T follicular helper cell (primary cell): ENCODE measurements at places on chromosomes 13 and 19.

DNA sequence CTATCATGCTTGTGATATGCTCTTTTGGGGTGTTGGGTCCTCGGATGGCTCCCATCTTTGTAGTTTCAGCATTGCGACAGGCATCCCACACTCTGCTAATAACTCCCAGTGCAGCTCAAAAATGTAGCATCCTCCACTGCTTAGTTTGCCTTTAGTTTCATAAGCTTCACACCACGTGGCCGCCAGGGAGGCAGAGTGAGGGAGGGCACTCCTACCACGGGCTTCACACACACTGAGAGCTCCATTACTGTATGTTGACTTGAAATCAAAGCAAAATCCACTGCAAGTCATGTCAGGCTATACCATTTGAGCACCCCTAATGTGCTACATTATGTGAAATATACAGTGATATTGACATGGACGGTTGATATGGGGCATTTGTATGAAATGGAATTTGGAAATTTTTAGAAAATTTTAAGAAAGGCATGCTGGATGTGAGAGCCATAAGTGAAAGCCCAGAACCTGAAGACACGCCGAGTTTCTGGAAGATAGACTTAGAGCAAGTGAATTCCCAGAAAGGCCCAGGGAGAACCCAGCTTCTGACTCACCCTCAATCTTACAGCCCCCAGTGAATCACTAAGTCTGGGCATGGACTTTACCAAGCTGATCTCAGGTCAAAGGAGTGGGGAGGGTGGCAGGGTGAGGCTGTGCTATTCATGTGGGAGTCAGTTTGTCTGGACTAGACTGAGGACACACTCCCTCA, 94.1 kb downstream of the HSPH1 start:
- no peak for DNase-seq

DNA sequence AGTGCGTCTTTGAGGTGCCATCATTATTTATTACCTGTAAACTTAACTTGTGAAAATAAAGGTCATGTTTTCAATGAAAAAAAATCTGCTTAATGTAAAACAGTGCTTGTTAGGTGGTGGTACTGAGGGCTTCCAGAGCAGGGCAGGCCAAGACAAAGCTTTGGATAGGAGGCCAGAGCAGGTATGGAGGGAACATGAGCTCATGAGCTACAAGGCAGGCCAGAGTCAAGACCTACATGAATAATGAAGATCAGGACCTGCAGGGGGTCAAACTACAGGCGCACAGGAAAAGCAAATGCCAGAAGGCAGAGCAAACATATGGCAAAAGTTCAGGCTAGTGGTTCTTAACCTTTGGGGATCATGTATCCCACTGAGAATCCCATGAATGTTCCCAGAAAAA, 343.5 kb downstream of the GPC5 start:
- DNase-seq = no peak

GRCh38 chr19:38944981-38945506, 14.3 kb downstream of the MRPS12 start:
- no peak for DNase-seq

- DNase-seq = peak; percentile 54
These were observed 16.8 kb upstream of the SEMA6B start for GRCh38 chr19:4576016-4576933.

- DNase-seq = no peak
These were observed 647.6 kb upstream of the SPRY2 start for GRCh38 chr13:80988391-80989151.

DNA sequence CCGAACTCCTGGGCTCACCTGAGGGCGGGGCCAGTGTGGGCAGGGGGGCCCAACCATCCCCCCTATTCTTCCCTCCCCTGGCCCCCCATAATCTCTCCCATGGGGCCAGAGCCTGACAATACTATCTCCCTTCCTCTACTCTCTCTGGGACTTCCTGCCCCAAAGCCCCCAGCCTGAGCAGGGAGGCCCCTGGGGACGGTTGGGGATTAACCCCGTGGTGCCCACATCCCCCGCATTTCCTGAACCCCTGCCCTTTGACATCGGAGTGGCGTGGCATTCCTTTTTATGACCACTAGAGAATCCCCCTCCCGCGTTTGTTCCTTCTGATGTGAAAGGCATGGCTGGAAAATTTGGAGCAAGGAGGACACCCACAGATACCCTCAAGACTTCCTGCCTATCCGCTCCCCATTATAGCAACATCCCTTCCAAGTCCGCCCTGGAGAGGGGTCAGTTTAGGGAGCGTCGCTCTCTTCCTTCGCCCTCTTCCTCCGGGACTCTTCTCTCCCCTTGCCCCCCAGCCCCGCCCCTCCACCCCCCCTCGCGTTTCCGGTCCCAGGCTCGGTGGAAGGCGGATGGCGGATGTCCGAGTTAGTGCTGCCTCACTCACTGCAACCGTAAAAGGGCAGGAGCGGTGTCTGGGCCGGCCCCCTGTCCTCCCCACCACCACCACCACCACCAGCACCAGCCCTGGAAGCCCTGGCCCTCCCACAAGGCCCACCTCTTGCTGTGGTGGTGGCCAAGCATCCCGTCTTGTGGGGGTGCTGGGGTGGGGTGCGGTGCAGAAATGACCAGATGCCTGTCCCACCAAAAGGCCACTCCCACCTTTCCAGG, 1.8 kb downstream of the VASP start:
- DNase-seq = no peak

DNA sequence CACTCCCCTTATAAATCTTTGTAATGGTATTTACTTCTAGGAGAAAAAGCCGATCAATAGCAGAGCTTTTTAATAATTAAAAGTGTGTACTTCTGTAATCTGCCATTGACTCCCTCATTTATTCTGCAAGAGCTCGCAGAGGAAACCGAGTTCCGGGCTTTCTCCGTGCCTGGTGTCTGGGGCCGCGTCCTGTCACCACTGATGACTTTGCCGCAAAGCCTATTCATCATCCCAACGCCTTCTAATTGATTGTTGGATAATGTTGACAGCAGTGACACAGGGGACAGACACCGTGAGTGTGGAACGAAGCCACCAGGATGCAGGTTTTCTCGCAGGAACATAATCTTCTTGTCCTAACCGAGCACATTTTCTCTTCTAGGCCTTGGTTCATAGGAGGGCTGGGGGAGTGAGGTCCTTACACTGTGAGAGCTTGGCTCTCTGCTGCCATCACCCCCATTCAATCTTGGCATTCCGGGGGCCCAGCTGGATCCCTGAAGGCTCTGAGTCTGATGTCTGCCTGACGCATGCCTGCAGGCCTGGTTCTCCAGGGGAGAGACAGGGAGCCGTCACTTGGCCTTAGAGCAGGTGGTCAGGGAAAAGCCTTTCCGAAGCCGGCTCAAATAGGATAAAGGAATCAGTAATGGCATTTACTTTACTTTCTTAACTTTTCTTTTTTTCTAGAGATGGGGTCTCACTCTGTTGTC, 110.3 kb downstream of the KDM4B start:
- no peak for DNase-seq

DNA sequence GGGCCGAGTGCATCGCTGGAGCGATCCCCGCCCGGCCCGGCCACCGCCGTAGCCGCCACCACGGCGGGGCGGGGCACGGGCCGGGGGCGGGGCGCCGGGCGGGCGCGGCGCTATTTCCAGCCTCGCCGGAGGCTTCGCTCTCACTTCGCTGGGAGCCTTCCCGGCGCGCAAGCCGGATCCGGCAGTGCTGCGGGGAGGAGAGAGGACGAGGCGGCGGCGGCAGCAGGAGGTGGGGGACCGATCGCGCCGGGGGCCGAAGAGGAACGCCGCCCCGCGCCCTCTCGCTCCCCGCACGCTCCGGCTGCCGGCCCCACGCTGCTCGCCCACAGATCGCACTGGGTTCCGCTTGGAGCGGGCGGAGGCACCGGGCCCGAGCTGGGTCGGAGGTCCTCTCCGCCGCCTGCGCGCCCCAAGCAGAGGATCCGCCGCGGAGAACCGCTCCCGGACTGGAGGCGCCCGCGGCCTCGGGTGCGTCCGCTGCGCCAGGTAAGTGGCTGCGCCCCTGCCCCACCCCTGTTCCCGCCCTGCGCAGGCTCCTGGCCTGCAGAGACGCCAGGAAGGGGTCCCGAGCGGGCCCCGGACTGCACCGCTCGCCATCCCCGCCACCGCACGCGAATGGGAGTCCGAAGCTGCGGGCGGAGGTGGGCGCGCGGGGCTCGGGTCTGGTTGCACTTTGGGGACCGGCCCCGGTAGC, at the start of gene CHST8:
Gene CHST8, plus strand, starts transcription at position 143 of the 694 bp plus-strand sequence. CDS start 67,309 bp downstream, outside the sequence.
- DNase-seq = no peak

DNA sequence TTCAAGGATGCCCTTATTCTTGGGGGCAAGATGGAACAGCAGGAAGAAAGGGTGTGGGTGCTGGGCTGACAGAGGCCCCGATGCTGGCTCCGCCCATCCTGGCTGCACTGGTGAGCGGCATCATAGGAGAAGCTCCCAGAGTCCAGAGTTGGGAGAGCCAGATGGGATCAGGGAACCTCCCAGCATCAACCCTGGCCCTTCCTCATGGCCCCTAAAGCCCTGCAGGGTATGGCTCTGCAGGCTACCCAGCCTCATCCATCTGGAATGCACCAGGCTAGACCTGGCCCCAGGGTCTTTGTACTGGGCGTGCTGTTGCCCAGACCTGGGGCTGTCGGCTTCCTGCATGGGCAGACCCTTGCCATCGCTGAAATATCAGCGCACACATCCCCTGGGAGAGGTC, 7.9 kb upstream of the ELL start:
- DNase-seq = no peak

- DNase-seq = peak; percentile 38
These were observed at the start of gene ARHGEF1 for GRCh38 chr19:41882568-41883462. TSS of gene ARHGEF1 (plus strand) at chr19:41883184. CDS start at chr19:41888083, 4,899 bp downstream.

- no peak for DNase-seq
These were observed 19.5 kb upstream of the MEIS3 start for GRCh38 chr19:47438793-47439220.

- no peak for DNase-seq
These were observed 31.3 kb upstream of the ADGRL1 start for GRCh38 chr19:14237014-14237941.

DNA sequence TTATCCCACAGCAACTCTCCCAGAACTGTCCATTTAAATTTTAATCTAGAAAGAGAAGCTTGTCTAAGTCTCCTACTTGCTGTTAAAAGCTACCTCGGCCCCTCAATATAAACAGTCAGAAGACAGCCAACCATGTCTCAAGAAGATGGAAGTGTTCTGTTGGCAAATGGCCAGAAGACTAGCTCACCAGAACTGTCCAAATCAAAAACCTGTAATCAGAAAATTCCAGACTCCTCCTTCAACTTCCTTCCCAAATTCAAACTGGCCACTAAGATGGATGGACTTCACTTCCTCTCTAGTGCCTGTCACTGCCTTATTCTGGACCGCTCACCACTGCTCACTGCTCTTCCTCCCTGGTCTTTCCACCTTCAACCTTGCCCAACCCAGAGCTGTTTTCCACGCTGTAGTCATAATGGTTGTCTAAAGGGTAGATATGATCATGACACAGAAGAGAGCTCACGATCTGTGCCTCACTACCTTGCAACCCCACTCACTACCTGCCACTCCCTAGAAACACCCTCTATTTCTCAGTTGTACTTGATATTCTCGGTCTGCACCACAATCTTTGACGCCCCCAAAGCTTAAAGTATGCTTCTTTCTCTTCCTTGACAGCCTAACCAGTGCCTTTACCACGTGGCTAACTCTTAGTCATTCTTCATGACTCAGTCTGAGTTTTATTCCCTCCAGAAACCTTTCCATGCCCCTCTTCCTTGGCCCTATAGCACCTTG, 9.2 kb downstream of the FGF14 start:
- DNase-seq = no peak

GRCh38 chr13:35484384-35484783, 7.9 kb upstream of the MAB21L1 start:
- no peak for DNase-seq

DNA sequence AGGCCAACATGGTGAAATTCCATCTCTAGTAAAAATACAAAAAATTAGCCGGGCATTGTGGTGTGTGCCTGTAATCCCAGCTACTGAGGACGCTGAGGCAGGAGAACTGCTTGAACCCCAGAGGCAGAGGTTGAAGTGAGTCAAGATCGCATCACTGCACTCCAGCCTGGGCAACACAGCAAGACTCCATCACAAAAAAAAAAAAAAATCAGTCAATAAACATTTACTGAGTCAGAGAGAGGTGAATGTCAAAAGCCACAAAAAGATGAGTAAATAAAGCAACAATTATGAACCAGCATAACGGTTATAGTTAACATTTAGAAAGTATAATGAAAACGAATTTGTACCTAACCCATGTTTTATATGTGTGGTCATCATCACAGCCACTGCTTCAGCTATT, 23.1 kb downstream of the PSPC1 start:
- DNase-seq = no peak

GRCh38 chr13:98521461-98522247, 55.3 kb downstream of the STK24 start:
- DNase-seq = no peak

GRCh38 chr19:30228113-30228834, 143.9 kb upstream of the ZNF536 start:
- no peak for DNase-seq

DNA sequence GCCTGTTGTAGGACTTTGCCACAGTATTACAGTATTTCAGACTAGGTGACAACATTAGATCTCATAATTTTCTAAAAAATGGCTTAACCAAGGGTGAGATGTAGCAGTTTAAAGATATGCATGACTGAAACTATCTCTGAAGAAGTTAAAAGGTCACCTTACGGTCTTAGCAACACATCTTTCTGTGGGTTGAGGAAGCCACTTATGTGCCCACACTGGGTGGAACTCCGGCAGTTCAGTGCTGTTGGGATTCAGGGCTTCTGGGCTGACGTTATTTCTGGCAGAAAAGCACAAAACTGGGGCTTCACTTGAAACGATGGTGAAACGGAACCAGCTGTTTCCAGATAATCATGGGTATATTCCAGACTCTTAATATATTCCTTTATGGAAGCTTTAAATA, 697.3 kb downstream of the PCDH9 start:
- no peak for DNase-seq

DNA sequence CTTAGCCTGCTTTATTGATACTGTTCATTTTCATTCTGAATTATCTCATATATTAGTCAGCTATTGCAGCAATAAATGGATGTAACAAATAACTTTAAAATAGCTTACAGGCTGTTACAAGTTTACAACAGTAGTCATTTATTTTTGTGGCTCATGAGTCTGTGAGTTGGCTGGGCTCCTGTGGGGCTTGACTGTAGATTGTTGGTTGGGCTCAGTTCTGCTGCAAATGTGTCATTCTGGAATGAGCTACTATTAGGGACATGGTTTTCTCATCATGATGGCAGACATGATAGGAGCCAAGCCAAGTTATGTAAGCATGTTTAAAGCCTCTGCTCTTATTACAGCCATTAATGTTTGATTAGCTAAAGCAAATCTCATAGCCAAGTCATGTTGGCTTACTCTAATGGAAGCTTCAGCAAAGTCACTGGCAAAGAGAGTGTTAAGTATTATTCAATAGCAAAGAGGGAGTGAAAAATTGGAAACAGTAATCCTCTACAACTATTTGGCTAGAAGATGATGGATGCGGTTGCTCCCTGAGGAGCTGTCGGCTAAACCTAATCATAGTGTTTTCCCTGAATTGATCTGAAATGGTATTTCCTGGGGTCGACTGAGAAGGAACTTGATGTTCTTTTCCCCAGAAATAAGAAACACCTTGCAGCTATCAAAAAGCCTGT, 391.3 kb downstream of the TDRD3 start:
- no peak for DNase-seq
